ENCODE measurements at places on chromosomes 11 and 22. TPM values are rescaled to one million over a fixed set of nuclear protein-coding genes. Genes with fewer than 3 reads are reported as not detected.

Gene PIH1D2
- 1.9 TPM for total RNA-seq

Gene OR52H1
- not detected for total RNA-seq

Gene CYP2D6
- not detected for total RNA-seq

Gene MAP6
- 0.15 TPM for total RNA-seq

Gene B4GALNT4
- total RNA-seq, result 0.46 TPM

Gene GAL
- 1.5 TPM for total RNA-seq

Gene LMO2
- 42.7 TPM for total RNA-seq

Data from epithelial cell of umbilical artery (primary cell).